ENCODE measurements at places on chromosomes 6 and 20.

- DNase-seq: no peak
Measured at GRCh38 chr6:122012578-122012977, 386.9 kb upstream of the HSF2 start.

DNA sequence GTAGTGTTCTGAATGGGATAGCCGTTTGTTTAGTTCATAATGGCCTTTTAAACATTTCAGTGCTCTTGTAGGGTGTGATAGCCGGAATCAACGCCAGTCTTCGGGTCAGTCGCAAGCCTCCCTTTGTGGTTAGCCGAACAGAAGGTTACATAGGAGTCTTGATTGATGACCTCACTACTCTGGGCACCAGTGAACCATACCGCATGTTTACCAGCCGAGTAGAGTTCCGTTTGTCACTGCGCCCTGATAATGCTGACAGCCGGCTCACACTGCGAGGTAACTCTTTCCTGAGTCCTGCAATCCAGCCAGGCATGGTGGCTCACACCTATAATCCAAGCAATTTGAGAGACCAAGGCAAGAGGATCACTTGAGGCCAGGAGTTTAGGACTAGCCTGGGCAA lies 20.4 kb downstream of the MTO1 start:
- no peak for DNase-seq

DNA sequence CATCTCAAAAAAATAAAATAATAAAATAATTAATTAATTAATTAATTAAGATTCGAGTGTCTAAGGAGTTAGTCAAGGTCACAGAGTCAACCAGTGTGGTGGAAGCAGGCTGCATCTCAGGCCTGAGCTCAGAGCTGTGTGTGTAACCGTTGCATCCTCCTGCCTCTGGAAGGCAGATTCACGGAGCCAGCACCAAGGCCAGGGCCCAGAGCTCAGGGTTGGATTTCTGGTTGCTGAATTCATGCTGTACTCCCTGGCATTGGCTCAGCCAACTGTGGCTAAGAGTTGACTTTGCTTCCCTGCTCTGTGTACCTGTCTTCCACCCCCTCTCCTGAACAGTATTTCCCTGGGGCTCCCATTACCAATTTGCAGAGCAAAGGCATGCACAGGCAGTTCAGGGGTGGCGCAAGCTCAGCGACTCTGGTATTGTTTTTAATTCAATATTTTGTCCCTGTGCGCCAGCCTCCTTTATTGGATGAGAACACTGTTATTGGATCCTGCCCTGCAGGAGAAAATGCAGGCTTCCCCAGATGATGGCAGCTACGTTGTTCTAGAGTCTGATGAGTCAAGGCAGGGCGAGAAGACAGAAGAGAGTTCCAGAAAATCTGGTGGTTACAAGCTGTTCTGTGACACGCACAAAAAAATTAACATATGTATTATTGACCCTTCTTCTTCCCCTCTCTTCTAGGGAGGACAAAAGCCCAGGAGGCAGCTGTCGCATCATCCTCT lies 12.3 kb upstream of the CTNNBL1 start:
- DNase-seq: no peak

DNA sequence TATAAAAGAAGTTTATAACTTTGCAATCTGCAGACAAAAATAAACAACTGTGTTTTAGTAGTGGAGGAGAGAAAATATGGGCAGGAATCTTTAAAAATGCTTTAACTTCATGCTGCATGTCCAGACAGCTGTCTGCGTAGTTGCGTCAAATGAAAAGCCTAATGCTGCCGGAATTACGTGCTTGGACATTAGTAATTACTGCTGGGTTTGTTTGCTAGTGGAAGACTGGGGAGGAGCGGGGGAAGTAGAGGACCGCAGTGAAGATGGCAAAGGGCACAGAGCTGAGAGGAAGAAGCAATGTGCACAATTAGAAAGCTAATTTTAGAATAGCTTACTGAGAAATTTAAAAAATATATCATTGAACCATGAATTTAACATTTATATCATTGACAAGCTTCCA lies 2.4 kb downstream of the SNAP25 start:
- DNase-seq: no peak

DNA sequence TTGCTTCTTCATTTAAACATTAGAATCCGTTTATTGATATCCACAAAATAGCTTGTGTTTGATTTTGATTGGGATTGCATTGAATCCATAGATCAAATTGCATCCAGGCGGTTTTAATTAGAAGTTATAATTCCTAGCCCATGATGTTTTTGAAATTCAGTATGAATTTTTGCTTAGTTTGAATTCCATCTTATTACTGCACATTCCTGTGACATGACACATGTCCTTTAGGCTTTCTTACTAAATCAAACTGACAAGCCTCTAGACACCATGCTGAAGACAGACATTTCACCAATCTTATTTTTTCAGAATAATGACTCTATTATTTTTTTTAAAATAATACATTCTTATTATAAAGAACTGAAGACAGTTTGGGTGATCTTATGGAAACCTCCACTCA lies 21.4 kb upstream of the PI16 start:
- DNase-seq: no peak
